ENCODE measurements at places on chromosomes 16 and 17. TPM values are rescaled to one million over a fixed set of nuclear protein-coding genes. Genes with fewer than 3 reads are reported as not detected.

DNA sequence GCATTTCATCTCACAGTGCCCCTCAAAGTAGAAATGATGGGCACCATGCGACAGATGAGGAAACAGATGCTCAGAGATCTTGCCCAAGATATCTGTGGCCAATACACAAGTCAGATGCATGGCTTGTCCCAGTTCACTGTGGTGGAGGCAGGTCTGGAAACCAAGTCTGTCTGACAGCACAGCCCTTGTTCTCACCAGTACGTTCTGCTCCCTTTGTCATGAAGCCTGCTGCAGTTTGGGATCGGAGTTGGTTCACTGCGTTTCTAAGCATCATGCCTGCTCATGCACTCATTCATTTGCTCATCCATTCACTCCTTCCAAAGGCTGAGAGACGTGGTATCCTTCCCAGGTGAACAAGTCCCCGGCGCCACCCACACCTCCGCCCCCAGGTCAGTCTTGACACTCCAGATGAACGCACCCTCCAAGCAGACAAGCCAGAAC is 27.2 kb upstream of the MEAK7 start:
- no peak for DNase-seq

- no peak for DNase-seq
Observed at GRCh38 chr16:56830669-56831068, 34.3 kb upstream of the SLC12A3 start.

DNA sequence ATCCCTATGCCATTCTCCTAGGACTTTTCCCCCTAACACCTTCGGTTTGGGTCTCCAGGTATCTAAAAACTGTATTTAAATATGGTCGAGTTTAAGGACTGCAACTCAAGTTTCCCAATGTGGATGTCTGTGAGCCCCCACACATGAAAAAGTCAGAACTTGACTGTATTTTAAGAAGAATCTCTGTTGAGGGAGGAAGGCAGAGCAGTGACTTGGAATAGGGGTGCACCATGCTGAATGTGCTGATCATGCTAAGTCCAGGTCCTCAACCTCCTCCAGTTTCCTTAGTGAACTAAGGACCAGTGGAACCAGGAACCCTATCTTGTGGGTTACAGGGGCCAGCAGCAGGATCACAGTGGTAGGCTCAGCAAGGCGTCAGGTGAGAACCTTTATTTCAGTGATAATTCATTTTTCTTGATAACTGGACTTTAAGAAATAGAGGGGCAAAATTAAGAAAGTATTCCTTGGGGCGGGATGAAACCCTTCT is 19.5 kb downstream of the GRB7 start:
- DNase-seq, result no peak

- DNase-seq, result no peak
Observed at GRCh38 chr16:56882077-56882800, 17.2 kb downstream of the SLC12A3 start.

GRCh38 chr17:39809221-39809620 is 54.9 kb downstream of the IKZF3 start:
- DNase-seq, result no peak

The HSF5 gene
- total RNA-seq, result not detected

The ITGAD gene
- total RNA-seq, result not detected

GRCh38 chr16:80058214-80058613 is 457.7 kb upstream of the MAF start:
- DNase-seq, result peak; percentile 45

- DNase-seq, result peak; percentile 63
Observed at GRCh38 chr17:42421507-42422338, 1.3 kb downstream of the CAVIN1 start.

- DNase-seq, result no peak
Observed at GRCh38 chr17:81615401-81615930, 21.4 kb downstream of the NPLOC4 start.

The MT4 gene
- not detected for total RNA-seq

DNA sequence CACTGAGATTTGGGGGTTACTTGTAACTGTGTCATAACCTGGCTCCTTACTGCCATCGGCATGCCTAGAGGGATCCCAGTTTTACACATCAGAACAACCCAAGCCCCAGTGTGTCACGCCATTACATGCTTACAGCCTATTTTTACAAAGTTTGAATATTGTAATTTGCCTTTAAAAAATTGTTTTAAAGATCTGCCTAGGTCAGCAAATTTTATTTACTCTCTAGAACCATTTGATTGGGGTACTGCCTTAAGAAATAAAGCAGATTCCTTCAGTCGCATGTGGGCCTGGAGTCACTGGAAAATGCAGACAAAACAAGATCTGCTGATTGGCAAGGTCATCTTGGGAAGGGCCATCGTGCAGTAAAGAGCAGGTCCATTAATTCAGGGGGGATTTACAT is 566.9 kb downstream of the WWOX start:
- DNase-seq, result no peak

The TAC4 gene
- not detected for total RNA-seq

DNA sequence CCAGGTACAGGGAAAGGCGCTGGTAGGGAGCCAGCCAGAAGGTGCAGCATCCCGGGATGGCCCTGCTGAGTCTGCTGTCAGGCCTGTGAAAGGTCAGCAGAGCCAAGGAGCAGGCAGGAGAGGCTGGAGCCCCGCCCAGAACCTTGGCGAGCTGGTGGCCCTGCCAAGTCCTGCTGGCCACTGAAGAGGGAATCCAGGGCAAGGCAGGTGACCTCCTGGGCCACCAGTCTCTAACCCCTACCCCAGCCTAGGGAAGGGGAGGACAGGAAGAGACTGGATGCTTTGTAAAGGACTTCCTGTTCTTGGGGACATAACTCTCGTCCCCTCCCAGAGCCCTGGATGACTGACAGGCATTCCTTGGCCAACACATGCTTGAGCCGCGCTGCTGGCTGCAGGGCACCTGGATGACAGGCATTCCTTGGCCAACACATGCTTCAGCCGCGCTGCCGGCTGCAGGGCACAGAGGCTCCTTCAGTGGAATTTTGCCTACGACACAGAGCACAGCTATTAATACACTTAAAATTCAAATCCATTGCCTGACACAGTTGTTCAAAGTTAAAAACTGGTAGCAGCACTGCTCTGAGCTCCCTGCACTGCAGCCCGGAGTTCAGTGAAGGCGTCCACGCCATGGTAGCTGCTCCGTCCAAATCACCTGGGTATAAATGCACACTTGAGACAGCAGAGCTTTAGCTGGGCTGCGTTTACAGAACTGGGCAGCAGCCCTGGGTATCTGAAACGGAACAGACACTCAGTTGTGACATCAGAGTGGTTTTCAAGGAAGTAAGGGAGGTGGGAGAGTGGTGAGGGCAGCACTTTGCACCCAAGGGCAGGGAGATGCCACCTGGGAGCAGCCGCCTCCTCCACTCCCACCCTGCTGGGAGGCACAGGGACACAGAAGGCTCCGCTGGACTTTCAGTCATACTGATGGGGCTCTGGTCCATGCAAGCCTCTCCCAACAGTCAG is 2.0 kb upstream of the BRICD5 start:
- peak; percentile 52 for DNase-seq

DNA sequence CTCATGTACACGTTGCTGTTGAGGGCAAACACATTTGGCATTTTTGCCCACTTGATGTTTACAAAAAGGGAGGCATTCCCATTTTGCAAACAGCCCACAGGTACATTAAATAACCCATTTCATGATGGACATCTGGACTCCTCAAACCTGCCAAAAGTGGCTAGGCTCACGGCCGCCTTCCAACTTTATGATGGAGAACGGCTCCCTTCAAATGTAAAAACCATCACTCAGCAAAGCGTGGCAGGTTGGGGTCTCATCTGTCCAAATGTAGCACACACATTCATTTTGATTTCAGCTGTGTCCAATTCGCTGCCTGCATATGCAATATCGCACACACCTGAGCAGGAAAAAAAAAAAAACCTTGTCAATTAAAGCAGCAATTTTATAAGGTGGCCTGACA is 417.8 kb downstream of the TMEM114 start:
- no peak for DNase-seq

DNA sequence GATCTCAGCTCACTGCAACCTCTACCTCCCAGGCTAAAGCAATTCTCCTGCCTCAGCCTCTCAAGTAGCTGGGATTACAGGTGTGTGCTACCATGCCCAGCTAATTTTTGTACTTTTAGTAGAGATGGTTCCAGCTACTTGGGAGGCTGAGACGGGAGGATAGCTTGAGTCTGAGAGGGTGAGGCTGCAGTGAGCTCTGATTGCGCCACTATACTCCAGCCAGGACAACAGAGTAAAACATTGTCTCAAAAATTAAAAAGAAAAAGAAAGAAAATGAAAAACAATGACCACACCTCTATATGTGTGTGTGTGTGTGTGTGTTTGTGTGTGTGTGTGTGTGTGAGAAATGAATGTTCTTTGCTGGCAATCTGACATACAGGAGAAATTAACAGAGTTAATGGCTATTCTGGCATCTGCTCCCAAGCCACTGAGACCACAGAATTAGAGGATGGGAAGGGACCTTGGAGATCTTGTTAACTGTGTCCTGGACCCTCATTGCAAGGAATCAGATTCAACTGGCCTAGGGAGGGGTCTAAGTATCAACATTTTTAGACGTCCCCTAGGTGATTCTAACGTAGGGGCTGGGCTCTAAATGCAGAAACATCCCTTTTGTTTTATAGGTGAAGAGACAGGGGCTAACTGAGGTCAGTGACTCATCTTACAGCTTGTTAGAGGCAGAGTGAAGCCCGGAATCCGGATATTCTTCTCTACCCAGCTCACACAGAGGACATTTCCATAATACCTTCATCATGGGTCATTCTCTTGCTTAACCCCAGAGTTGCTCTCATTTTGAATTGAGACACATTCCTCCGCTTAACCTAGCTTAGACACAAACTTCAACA is 16.4 kb upstream of the MARCHF10 start:
- DNase-seq, result no peak

The ABCC11 gene
- total RNA-seq, result not detected

DNA sequence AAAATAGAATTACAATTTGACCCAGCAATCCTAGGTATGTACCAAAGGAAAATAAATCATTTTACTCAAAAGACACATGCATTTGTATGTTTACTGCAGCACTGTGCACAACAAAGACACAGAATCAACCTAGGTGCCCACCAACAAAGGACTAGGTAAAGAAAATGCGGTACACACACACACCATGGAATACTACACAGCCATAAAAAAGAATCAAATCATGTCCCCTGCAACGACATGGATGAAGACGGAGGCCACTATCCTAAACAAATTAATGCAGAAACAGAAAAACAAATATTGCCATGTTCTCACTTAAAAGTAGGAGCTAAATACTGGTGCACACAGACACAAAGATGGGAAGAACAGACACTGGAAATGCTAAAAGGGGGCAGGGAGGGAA is 36.2 kb downstream of the BRD7 start:
- no peak for DNase-seq

DNA sequence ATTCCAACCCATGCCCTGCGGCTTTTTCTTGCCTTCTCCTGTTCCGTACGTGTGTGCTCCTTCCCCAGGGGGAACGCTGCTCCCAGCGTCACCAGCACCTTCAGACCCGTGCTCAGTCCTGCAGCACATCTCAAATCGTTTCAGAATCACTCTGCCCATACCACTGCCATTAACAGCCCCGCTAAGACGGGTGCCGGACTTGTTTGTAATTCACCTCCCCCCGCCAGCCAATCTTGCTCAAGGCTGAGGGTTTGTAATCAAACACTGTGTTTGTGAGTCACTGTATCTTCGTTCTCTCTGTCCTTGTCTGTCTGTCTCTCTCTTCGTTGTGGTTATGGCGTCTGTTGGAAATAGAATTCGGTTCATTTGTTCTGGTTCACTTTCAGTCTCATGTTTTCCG is 17.3 kb downstream of the CARD14 start:
- no peak for DNase-seq
